ENCODE measurements at places on chromosomes 6 and 20. TPM values are rescaled to one million over a fixed set of nuclear protein-coding genes. Genes with fewer than 3 reads are reported as not detected.

- H3K27me3 ChIP-seq = no peaks in the 10 kb centered on the region
- H3K36me3 ChIP-seq = no peaks in the 10 kb centered on the region
- no peaks in the 10 kb centered on the region for H3K4me1 ChIP-seq
- no peak overlapping the region for H3K4me3 ChIP-seq
- no peak for DNase-seq
- no peak overlapping the region for H3K27ac ChIP-seq
Observed at GRCh38 chr6:142031035-142031434, 101.7 kb upstream of the GJE1 start.

DNA sequence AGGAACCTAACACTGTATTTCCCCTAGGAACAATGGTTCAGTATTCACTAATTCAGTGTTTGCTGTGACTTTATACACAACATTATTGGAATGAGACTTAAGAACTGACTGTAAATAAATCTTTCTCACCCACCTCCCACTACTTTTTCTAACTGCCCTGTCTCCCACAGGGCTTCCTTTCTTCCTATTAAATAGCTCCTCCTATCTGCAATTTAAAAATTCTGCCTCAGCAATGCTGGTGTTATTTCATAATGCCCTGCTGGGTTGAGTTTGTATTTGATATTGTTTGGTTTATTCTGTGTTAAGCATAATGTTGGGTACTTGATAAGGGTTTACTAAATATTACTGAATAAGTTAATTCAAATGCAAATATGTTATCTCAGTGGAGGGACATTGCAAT is 573.1 kb upstream of the RNF217 start:
- no peaks in the 10 kb centered on the region for H3K4me1 ChIP-seq
- H3K27ac ChIP-seq = no peak overlapping the region
- H3K4me3 ChIP-seq = no peak overlapping the region
- no peak for DNase-seq

- DNase-seq = no peak
- H3K4me3 ChIP-seq = no peak overlapping the region
- H3K27me3 ChIP-seq = no peaks in the 10 kb centered on the region
Observed at GRCh38 chr20:2124564-2125213, 23.1 kb downstream of the STK35 start.

DNA sequence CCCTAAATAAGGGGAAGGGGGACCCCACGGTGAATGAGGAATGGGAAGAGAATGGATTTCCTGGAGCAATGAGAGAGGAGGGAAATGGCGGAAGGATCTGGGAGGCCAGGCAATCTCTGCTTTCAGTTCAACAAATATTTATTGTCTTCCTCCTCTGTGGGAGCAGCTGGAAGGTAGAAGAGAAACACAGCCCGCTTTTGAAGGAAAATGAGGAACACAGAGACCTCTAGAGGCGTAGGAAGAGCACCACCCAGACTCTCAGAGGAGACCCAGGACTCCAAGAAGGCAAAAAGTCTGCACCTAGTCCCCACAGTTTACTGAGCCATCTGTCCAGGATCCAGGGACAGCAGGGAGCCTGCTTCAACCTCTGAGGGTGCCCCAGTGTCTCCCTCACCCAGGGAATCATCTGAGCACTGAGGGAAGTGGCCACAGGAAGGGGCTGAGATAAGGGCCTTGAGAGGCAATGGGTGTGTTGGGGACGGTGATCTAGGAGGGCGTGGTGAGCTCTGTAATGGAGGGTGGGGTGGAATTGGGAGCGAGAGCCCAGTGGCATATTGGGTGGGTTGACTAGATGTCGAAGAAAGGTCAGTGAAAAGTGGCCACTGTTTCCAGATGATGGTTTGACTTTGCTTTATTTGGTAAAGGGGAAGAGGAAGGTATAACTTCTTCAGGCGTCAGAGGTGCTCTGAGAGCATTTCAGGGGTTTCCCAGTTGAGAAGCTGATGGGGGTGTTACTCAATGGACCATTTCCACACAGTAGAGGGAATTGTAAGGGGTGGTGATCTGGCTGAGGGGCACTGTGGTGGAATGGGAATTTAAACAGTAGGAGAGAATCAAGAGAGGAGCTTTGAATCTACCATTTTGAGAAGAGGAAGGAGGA is 610 bp downstream of the PSORS1C1 start:
- no peaks in the 10 kb centered on the region for H3K36me3 ChIP-seq
- DNase-seq = no peak
- peak overlapping the region; percentile 14 for H3K4me3 ChIP-seq
- peaks cover 20% of the 10 kb centered on the region for H3K4me1 ChIP-seq

DNA sequence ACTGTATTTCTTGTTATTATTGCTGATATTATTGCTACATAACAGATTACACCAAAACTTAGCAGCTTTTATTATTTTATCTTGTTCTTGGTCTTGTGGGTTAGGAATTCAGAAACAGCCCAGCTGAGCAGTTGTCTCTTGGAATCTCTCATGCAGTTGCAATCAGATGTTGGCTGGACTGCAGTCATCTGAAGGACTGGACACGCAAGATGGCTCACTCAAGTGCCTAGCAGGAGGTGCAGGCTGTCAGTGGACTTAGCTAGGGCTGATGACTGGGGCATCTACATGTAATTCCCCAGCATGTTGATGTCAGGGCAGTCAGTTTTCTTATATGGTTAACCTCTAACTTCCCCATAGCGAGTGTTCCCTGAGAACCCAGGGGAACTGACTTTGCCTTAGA is 128.6 kb upstream of the PLCB4 start:
- no peak for DNase-seq
- no peak overlapping the region for H3K27ac ChIP-seq
- no peaks in the 10 kb centered on the region for H3K4me1 ChIP-seq
- no peak overlapping the region for H3K4me3 ChIP-seq
- H3K36me3 ChIP-seq = no peaks in the 10 kb centered on the region

- peaks cover 4% of the 10 kb centered on the region for H3K36me3 ChIP-seq
- H3K4me1 ChIP-seq = peaks cover 12% of the 10 kb centered on the region
- no peak for DNase-seq
- peak overlapping the region; percentile 58 for H3K27ac ChIP-seq
- no peaks in the 10 kb centered on the region for H3K27me3 ChIP-seq
Observed at GRCh38 chr6:106546261-106546690, 83.0 kb downstream of the RTN4IP1 start.

DNA sequence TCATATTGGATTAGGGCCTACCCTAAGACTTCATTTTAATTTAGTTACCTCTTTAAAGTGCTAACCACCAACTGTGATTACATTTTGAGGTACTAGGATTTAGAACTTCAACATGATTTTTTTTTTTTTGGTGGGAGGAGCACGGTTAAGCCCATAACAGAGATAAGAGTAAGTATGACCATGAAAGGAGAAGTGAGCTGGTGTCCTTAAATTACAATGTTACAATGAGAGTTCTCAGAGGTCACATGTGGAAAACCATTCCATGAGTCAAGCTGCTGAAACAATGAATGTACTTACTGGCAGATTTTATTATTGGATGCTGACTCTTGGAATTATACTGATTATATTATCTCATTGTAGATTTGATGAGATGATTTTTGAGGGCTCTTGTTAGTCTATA is 779.3 kb upstream of the CITED2 start:
- no peaks in the 10 kb centered on the region for H3K27me3 ChIP-seq
- no peak for DNase-seq
- H3K4me3 ChIP-seq = no peak overlapping the region
- H3K4me1 ChIP-seq = no peaks in the 10 kb centered on the region

ASIP gene
- total RNA-seq = 0.47 TPM

WFDC12 gene
- total RNA-seq = not detected
